Stimulated activated CD4-positive, alpha-beta T cell treated with anti-CD3 and anti-CD28 coated beads, TNF-alpha, amount 100 ng/mL, for 1 hour (primary cell): ENCODE measurements at places on chromosomes 4 and X.

GRCh38 chr4:182916483-182917181 is 554 bp downstream of the DCTD start:
- no peak for DNase-seq

DNA sequence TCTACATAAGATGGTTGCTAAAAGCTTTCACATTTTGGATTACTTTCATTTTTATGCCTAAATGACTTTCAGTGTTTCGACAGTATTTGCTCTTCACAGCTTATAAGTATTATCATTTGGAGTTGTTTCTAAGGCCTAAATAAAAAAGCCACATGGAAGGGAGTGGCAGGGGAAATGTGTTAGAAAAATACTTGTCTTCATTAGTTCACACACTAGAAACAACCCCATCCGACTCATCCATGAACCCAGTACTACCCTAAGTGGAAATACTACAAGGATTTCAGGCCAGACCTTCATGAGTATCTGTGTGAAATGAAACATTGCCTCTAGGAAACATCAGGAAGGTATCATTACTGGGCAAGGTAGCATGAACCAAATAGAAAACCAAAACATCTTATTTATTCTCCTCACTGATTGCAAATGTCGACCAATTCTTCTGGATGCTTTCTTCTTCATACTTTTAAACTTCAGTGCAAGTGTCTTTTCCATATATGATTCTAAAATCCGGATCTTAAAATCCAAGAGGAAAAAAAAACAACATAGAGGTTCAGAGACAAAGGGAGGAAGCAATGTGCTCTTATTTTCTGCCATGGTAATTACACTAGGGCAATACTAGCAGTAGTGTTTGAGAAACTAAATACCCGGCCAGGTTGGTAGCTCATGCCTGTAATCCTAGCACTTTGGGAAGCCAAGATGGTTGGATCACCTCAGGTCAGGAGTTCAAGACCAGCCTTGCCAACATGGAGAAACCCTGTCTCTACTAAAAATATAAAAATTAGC is 349.4 kb downstream of the ARHGAP24 start:
- DNase-seq = no peak

- no peak for DNase-seq
Observed at GRCh38 chrX:3442691-3443090, 96.2 kb upstream of the MXRA5 start.

GRCh38 chr4:6239486-6239885 is 30.2 kb upstream of the WFS1 start:
- DNase-seq = no peak

GRCh38 chrX:35507701-35508100 is 290.4 kb upstream of the MAGEB16 start:
- no peak for DNase-seq

DNA sequence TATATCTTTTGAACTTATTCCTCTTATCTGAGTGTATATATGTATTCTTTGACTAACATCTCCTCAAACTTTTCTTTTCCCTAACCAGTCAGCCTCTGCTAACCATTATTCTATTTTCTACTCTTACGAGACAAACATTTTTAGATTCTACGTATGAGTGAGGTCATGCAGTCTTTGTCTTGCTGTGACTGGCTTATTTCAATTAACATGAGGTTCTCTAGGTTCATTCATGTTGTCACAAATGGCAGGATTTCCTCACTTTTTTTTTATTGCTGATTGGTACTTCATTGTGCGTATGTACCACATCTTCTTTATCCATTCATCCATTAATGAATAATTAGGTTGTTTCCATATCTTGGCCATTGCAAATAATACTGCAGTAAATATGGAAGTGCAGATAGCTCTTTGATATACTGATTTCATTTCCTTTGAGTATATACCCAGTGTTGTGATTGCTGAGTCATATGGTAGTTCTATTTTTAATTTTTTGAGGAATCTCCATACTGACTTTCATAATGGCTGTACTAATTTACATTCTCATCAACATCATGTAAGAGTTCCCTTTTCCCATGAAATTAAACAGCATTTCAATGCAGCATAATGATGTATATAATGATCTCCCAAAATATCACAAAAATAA is 80.1 kb downstream of the HS3ST1 start:
- no peak for DNase-seq

DNA sequence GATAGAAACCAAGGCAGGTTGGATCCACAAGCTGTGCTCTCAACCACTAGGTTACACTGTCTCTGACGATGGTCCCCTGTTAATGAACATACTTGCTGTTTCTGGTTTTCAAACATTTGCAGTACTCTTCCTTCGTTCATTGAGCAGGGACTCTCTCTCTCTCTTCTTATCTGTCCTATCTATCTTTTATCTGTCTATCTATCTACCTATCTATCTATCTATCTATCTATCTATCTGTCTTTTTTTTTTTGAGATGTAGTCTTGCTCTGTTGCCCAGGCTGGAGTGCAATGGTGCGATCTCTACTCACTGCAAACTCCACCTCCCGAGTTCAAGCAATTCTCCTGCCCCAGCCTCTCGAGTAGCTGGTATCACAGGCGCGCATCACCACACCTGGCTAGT is 9.4 kb upstream of the CT47C1 start:
- no peak for DNase-seq

- DNase-seq = no peak
Observed at GRCh38 chrX:1147611-1148515, 64.6 kb downstream of the CRLF2 start.

- no peak for DNase-seq
Observed at GRCh38 chr4:124854968-124855367, 142.4 kb upstream of the ANKRD50 start.

DNA sequence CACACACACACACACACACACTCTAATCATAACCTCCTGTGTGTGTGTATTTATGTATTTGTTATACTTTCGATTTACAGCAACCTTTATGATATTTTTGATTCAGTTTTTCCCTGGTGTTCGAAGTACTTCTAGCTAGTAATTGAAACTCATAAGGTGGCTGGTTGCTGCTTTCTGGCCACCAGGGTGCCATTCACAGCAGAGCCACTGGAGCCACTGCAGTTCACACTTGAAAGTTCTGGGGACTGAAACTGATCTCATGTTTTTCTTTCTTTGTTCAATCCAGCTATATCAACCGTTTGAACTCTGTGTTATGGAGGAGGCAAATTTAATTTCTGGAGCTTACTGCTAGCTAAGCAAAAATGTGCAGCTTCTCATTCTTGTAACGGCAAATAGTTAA is 419.4 kb downstream of the ADGRL3 start:
- no peak for DNase-seq

DNA sequence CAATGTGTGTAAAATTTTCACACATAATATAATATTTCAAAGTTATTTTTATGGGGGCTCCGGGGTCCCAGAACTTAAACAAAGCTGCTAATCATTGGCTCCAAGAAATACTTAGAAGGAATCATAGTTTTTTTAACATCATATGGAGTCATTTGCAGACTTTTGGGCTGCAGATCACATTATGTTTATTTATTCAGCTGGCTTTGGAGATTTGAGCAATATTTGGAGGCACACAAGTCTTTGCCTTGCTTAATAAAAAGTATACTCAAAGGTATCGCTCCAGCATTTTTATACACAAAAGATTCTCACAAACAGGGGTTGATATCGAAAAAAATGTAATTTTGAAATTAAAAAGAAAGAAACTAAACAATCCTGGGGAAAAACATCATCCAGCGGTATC is 382.5 kb upstream of the TENM3 start:
- no peak for DNase-seq

GRCh38 chr4:5881340-5881739 is 11.5 kb downstream of the CRMP1 start:
- DNase-seq = no peak

- DNase-seq = no peak
Observed at GRCh38 chr4:70778888-70779422, 57.2 kb downstream of the RUFY3 start.

GRCh38 chrX:19852014-19853005 is 35.1 kb downstream of the SH3KBP1 start:
- no peak for DNase-seq

- DNase-seq = no peak
Observed at GRCh38 chr4:47819178-47819577, 18.7 kb downstream of the CORIN start.

GRCh38 chr4:165207016-165207430 is 338 bp upstream of the KLHL2 start:
- DNase-seq = no peak

- DNase-seq = no peak
Observed at GRCh38 chr4:170529748-170530722, 440.3 kb upstream of the AADAT start.

DNA sequence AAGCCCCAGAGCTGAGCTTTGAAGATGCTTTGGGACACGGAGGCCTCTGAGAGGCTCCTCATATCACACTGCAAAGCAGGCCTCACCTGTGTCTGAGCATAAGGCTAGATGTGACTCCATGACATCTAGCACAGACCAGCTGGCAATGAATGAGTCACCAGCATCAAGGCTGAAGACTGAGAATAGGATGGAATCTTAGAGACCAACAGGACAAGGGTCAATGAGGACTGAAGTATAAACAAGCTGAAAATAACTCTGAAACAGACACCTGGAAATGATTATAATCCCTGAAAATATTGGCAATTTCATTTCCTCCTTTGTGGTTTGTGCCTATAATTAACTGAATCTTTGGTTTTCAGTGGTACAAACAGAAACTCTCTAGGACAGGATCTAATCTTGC is 87.1 kb upstream of the PRPS1 start:
- DNase-seq = no peak

DNA sequence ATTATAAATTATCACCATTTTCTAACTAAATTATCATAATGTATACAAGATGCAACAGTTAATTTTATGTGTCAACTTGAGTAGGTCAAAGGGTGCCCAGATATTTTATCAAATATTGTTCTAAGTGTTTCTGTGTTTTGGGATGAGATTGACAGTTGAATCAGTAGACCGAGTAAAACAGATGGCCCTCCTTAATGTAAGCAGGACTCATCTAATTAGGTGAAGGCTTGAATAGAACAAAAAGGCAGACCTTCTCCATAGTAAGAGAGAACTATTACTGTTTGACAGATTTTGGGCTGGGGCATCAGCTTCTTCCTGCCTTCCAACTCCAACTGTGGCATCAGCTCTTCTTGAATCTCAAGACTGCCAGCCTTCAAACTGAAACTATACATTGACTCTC is 185.8 kb downstream of the TRAM1L1 start:
- DNase-seq = no peak

- DNase-seq = no peak
Observed at GRCh38 chrX:42952621-42953020, 174.7 kb upstream of the PPP1R2C start.

GRCh38 chrX:129958083-129958465 is 24.4 kb upstream of the BCORL1 start:
- no peak for DNase-seq

DNA sequence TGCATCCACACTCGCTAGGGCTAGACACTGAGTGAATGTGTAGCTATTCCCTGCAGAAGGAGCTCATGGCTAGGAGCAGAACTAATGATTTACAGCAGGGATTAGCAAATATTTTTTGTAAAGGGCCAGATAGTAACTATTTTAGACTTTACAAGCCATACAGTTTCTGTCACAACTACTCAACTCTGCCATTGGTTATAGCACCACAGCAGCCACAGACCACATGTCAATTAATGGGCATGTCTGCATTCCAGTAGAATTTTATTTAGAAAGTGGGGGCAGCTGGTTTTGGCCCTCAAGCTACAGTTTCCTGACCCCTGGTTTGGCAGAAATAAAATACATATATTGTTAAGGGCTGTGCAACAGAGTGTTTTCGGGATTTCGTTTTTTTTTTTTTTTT is 192.6 kb downstream of the FRMPD4 start:
- no peak for DNase-seq

- DNase-seq = no peak
Observed at GRCh38 chr4:124017185-124017785, 620.7 kb downstream of the SPRY1 start.

GRCh38 chr4:2297606-2298531 is 36.0 kb upstream of the MXD4 start:
- DNase-seq = no peak

DNA sequence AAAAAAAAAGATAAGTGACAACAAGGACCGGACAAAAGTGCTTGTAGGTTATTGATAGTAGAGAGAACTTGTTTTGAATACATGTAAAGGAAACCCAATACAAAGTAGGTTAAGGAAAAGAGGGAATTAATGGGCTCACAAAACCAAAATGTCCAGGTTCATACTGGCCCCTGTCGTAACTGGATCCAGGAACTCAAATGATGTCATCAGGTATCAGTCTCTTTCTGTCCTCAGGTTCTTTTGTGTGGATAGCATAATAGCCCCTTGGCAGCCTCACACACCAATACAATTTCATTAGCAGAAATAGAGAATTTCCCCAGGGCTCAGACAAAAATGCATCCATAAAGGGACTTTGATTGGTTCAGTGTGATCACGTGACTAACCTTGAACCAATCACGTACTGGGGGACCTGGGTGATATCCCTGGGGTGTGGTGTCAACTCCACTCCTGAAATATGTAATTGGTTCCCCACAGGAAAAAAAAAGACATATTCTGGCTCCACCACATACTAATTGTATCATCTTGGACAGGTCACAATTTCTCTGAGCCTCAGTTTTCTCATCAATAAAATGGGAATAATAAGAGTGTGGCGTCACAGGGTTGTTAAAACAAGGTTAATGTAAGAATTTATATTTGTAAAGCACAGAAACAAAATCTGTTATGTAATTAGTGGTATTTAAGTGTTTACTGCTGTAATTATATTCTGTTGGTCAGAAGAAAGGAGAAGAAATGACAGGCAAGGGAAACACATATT is 174.8 kb downstream of the PDGFRA start:
- no peak for DNase-seq

GRCh38 chr4:38424151-38424871 is 239.7 kb upstream of the KLF3 start:
- no peak for DNase-seq

- DNase-seq = no peak
Observed at GRCh38 chr4:41963105-41963504, 18.5 kb upstream of the DCAF4L1 start.

DNA sequence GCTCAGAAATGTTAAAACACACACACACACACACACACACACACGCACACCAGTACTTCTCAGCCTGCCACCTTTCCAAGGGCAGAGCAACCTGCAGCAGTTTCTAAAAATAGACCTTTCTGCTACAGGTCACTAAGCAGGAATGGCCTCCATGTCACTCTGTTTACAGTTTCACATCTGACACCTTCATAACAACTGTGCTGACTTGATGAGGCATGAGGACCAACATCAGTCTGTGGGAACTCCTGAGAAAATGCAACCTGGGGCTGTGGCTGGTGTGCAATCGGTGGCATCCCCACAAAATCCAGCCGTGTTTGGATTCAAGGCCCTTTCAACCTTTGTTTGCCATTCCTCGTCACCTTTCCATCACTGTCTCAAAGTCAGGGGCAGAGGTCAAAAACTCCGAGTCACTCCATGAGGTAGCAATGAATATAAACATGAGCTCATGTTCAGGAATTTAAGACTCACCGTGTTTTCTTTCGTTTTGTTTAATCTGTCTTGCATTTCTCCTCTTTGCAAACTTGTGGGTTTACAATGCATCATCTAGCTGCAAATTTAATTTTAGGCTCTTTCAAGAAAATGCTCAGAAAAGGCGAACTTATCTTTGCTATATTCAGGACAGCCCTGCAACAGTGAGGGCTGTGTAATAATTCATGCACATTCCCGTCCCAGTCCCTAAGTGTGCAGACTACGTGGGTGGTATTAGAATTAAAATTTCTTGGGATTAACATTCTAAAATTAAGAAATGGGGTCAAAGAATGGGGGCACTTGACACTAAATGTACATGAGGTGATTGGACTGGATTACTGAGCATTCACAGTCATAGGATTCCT is 135.3 kb downstream of the SHROOM3 start:
- DNase-seq = no peak

- no peak for DNase-seq
Observed at GRCh38 chr4:159042097-159042605, 60.7 kb upstream of the RAPGEF2 start.
